Thoracic aorta (tissue), 2 donors: ENCODE measurements at places on chromosomes 3 and 15. TPM values are rescaled to one million over a fixed set of nuclear protein-coding genes. Genes with fewer than 3 reads are reported as not detected.

The IGSF10 gene
- total RNA-seq = 5.3 TPM

The RETNLB gene
- total RNA-seq = not detected

The GOLIM4 gene
- total RNA-seq = 43.1 TPM

DNA sequence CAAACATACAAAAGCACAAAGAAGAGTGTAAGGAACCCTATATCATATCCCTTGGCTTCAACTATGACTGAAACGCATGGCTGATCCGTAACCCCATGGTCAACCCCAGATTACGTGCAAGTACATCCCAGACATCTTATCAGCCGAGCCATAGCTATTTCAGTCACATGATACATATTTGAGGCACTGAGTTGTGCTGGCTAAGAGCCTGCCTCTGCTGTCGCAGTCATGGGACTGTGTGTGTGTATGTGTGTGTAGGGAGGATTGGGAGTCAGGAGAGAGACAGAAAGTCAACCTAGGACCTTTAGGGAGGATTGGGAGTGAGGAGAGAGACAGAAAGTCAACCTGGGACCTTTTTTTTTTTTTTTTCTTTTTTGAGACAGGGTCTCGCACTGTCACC lies 8.4 kb downstream of the ST6GAL1 start:
- no peak overlapping the region for H3K4me3 ChIP-seq
- peaks cover 3% of the 10 kb centered on the region for H3K36me3 ChIP-seq
- peaks cover 38% of the 10 kb centered on the region for H3K4me1 ChIP-seq
- no peak for DNase-seq
- H3K27ac ChIP-seq = peak overlapping the region; percentile 57

GRCh38 chr15:94205366-94205765 lies 26.0 kb upstream of the MCTP2 start:
- no peak overlapping the region for H3K4me3 ChIP-seq
- no peaks in the 10 kb centered on the region for H3K4me1 ChIP-seq
- H3K27me3 ChIP-seq = no peaks in the 10 kb centered on the region
- no peak overlapping the region for H3K27ac ChIP-seq

GRCh38 chr15:95044745-95045417 lies 813.5 kb downstream of the MCTP2 start:
- no peak overlapping the region for H3K4me3 ChIP-seq
- no peak overlapping the region for H3K27ac ChIP-seq
- H3K4me1 ChIP-seq = no peaks in the 10 kb centered on the region
- no peak for DNase-seq
- no peaks in the 10 kb centered on the region for H3K27me3 ChIP-seq

- H3K4me1 ChIP-seq = peaks cover 4% of the 10 kb centered on the region
- no peak for DNase-seq
- no peak overlapping the region for H3K27ac ChIP-seq
- no peak overlapping the region for H3K4me3 ChIP-seq
- H3K36me3 ChIP-seq = no peaks in the 10 kb centered on the region
- no peaks in the 10 kb centered on the region for H3K27me3 ChIP-seq
Measured at GRCh38 chr15:35327789-35328188, 218.2 kb downstream of the DPH6 start.

DNA sequence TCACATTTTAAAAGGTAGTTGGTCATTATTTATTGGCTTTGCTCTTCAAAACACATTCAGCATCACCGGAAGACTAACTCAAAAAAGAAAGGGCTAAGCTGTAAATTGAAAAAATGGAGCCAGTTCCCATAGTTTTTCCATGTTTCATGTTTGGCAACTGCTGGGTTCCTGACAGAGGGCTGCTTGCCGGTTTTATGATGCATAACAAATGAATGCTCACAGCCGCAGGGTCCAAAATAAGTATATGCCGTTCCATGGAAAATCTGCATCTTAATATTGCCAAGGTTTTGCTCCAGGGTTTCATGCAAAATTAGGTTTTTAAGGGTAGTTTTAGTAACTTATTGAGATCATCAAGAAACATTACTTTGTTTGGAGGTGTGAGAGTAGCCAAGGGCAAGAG lies 15.8 kb downstream of the SLC12A1 start:
- DNase-seq = peak; percentile 25
- H3K4me3 ChIP-seq = peak overlapping the region; percentile 35
- peak overlapping the region; percentile 77 for H3K27ac ChIP-seq
- peaks cover 54% of the 10 kb centered on the region for H3K4me1 ChIP-seq
- no peaks in the 10 kb centered on the region for H3K36me3 ChIP-seq
- no peaks in the 10 kb centered on the region for H3K27me3 ChIP-seq

DNA sequence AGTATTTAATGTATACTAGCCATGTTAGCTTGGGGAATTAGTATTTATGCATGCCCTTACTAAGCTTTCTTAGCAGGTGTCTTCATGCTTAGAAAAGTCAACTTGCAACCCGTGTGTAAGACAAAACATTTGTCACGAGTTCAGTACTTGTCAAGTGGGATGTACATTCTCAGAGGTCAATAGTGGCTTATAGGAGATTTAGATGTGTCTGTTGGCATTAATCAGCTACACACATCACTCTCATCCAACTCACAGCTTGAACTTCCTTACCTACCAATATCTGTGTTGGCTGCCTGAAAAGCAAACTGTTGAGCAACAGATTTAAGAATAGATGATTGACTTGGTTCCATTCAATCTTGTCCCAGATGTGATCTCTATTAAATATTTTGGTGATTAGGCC lies 109.5 kb downstream of the ROBO2 start:
- no peak for DNase-seq
- H3K4me3 ChIP-seq = no peak overlapping the region
- no peak overlapping the region for H3K27ac ChIP-seq
- no peaks in the 10 kb centered on the region for H3K36me3 ChIP-seq
- no peaks in the 10 kb centered on the region for H3K27me3 ChIP-seq

GRCh38 chr15:52876991-52877663 lies 87.0 kb upstream of the ONECUT1 start:
- H3K4me1 ChIP-seq = no peaks in the 10 kb centered on the region
- no peak overlapping the region for H3K4me3 ChIP-seq
- H3K36me3 ChIP-seq = no peaks in the 10 kb centered on the region
- no peaks in the 10 kb centered on the region for H3K27me3 ChIP-seq

DNA sequence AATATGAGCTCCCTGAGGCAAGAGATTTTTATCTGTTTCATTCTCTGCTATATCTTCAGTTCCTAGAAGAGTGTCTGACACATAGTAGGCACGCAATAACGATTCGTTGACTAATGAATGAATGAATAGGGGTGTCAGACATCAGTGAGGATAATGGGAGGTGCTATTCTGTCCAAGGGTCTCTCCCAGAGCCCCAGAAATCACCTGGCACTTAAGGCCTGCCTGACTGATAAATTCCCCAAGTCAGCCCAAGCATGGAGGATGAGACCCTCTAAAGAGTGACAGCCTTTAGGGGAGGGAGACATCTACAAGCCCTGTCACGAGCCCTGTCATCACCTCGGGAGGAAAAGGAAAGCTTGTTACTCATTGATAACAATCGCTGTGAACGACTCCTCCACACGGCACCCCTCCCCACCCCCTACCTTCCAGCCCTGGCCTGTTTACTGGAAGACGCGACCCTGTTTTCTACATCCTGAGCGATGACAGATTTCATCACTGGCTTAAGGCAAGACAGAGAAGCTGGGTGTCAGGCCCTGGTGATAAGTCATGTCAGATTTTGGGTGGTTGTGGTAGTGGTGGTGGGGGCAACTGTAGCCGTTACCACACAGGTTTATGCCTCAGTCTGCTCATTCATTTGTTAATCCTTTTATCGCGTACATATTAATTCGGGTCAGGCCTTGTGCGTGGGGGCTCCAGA lies 23.1 kb downstream of the BHLHE40 start:
- no peaks in the 10 kb centered on the region for H3K4me1 ChIP-seq
- no peak overlapping the region for H3K4me3 ChIP-seq
- H3K27ac ChIP-seq = no peak overlapping the region

DNA sequence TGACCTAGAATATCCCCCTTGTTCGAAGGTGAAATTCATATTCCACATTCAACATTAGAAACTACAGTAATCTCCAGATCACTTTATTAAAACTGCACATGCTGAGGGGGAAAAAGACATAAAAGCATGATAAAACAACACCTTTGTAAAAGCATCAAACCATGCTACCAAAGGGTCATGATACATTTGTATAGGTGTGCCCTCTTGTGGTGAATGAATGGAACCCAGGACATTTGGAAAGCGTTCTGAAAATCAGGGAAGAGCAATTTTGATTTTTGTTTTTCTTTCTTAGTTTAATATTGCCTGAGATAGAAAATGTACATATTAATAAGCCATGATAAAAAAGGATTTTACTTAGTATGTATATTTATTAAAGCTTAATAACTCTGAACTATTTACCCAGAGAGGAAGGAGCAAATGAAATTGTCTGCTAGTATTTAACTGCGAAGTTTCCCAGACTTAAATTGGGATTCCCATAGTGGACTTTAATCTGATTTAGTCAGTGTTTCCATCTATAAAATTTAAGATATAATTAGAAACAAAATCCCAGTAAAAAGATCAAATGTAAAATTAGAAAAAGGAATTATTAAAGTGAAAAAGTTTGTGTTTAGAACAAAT lies 105.8 kb upstream of the ARL6 start:
- H3K27me3 ChIP-seq = no peaks in the 10 kb centered on the region
- no peak overlapping the region for H3K27ac ChIP-seq
- no peak overlapping the region for H3K4me3 ChIP-seq
- DNase-seq = no peak
- H3K36me3 ChIP-seq = no peaks in the 10 kb centered on the region
- H3K4me1 ChIP-seq = no peaks in the 10 kb centered on the region

GRCh38 chr15:38253351-38253781 lies 730 bp downstream of the SPRED1 start:
- no peak for DNase-seq
- peak overlapping the region; percentile 99 for H3K27ac ChIP-seq
- peak overlapping the region; percentile 96 for H3K4me3 ChIP-seq
- H3K4me1 ChIP-seq = peaks cover 40% of the 10 kb centered on the region
- no peaks in the 10 kb centered on the region for H3K36me3 ChIP-seq

DNA sequence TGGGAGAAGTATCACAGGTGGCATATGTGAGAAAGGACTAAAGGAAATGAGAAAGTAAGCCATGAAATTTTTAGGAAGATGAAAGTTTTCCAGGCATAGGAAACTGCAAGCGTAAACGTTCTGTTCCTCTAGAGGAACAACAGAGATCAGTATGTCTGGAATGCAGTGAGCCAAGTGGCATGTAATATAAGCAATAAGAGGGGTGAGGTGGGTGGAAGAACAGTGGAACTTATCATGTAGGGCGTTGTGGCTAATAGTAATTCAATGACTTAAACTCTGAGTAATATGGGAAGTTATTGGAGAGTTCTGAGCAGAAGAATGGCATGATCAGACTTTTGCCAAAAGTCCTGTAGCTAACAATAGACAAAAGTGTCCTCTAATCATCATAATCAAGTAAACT lies 902.9 kb downstream of the EPHA3 start:
- peaks cover 24% of the 10 kb centered on the region for H3K4me1 ChIP-seq
- no peaks in the 10 kb centered on the region for H3K27me3 ChIP-seq
- no peak overlapping the region for H3K27ac ChIP-seq
- no peak overlapping the region for H3K4me3 ChIP-seq
- no peaks in the 10 kb centered on the region for H3K36me3 ChIP-seq

DNA sequence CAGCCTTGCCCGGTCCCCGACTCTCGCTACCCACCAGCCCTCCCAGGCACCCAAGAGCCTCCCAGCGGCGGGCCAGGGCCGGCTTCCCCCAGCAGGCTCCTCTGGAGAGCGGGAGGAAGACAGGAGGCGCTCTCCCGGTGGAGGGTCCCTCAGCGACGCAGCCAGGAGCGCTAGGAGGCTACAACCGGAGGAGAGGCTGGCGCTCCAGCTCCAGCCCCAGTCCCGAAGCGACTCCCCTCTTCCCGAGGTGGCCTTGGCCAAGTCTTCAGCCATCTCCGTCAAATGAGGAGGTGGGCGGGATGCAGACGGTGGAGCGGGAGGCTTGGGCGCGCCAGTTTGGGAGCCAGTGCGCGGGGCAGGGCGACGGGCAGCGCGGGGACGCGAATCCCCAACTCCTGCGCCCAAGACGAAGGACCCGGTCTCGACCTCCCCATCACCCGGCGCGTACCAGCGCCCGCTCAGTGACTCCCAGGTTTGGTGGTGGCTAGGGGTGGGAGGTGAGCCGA lies 722 bp downstream of the CHRNA3 start:
- peaks cover 14% of the 10 kb centered on the region for H3K27me3 ChIP-seq
- no peak for DNase-seq
- H3K4me1 ChIP-seq = peaks cover 19% of the 10 kb centered on the region
- peak overlapping the region; percentile 64 for H3K4me3 ChIP-seq
- H3K36me3 ChIP-seq = no peaks in the 10 kb centered on the region

GRCh38 chr15:99733268-99734039 lies at the start of gene LYSMD4:
Gene LYSMD4 (minus strand): TSS chr15:99733437. CDS start chr15:99731999, 1,438 bp downstream.
- H3K27ac ChIP-seq = peak within 1 kb of the TSS; percentile 85
- H3K4me3 ChIP-seq = peak within 1 kb of the TSS; percentile 81
- H3K36me3 ChIP-seq = no peaks in the 10 kb centered on the region
- H3K27me3 ChIP-seq = no peaks in the 10 kb centered on the region
- H3K4me1 ChIP-seq = peaks cover 20% of the 10 kb centered on the region
- peak; percentile 93 for DNase-seq

- H3K27ac ChIP-seq = no peak overlapping the region
- H3K27me3 ChIP-seq = no peaks in the 10 kb centered on the region
- no peak overlapping the region for H3K4me3 ChIP-seq
- no peaks in the 10 kb centered on the region for H3K36me3 ChIP-seq
Measured at GRCh38 chr15:41553731-41554130, 5.3 kb upstream of the TYRO3 start.
